ENCODE measurements at places on chromosomes 4 and X.

DNA sequence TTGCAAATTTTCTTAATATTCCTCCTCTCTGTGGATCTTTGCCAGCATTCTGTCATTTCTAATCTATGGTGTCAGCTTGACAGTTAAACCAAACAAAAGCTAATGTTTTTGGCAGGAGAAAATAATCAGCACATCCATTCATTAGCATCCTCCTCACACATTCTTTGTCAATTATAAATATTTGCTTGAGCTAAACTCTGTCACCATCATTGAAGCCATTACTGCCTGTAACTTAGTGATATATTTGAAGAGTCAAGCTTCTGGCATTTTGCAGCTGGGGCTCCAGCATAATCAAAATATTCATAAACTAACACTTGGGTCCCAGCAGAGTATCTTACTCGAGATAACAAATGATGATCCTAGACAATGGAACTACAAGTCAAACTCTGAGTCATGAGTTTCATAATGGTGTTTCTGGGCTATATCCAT is 126.1 kb downstream of the EIF4E start:
- DNase-seq = no peak

DNA sequence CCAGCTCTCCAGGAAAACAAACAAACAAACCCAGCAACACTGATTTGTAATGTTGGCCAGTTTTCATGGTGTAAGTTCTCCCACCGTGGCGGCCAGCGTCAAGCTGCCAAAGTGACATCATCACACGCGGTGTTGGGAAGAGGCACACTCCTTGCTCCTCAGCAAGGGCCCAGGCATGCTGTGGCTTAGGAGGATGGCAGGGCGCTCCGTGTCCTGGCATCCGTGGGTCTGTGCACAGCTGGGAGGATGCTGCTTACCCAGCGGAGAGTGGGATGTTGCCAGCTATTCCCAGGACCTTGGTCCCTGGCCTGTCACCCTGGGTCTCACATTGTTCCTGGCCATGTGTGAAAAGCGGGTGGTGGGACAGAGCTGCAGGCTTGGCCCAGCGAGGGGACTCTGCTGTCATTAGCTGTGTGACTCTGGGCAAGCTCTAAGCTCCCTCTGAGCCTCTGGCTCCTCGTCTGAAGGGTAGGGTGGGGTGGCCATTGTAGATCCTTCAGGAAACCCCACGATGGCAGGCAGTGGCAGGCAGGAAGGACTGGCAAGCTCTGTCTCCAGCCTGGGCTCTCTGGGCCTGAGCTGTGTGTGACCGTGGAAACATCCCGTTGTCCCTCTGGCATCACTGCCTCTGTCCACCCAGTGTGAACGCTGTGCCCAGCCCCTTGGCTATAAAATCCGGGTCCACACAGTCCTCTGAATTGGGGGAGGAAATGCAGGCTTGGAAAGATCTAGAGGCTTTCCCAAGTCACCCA is 10.8 kb downstream of the PSAPL1 start:
- DNase-seq = no peak

- no peak for DNase-seq
Observed at GRCh38 chr4:100314057-100314456, 123.8 kb upstream of the DDIT4L start.

GRCh38 chr4:48268956-48269860 is at the start of gene TEC:
Gene TEC, minus strand, starts transcription at chr4:48269838. Its CDS starts 41,224 bp downstream, at chr4:48228614.
- no peak for DNase-seq

DNA sequence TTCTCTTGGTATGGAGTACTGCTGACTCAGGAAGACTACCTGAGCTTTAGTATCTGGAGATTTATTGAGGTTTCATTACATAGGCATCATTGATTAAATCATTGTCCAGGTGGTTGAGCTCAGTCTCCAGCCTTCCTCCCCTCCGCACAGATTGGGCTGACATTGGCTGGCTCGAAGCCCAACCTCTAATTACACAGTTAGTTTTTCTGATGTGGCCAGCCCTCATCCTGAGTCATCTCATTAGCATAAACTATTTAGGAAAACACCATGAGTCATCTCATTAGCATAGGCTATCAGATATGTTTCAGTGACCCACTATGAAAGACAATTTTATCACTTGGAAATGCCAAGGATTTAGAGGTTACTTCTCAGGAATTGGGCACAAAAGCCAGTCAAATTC is 93.9 kb upstream of the ANKRD50 start:
- peak; percentile 4 for DNase-seq

DNA sequence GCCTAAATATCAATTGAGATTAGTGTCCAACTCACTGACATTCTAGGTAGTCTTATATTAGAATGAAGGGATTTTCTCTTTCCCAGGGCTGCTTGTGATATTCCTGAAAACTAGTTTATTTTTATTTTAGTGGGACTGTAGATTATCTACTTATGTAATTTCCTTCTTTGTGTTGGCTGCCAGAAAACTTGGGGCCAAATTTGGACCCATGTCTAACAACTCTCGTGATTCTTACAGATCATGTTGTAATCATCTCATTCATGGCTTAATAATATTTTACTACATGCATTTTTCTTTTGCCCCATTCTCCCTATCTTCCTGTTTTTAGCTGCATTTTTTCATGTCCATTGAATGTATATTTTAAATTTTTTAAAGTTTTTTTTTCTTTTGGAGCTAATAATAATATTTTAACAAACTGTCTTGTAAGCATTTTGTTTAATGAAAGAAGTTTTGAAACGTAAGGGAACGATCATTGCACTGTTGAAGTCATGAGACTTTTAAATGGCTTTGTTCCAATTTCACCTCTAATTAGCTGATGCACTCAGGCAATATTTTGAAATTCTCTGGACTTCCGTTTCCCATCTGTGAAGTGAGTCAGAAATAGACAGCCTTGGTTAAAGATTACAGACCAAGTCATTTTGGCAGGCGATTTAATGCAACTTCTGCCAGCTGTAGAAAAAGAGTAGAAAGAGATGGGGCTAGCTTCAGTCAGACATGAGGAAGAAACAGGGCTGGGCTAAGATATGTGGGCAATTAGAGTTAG is 14.3 kb upstream of the TDO2 start:
- DNase-seq = no peak

DNA sequence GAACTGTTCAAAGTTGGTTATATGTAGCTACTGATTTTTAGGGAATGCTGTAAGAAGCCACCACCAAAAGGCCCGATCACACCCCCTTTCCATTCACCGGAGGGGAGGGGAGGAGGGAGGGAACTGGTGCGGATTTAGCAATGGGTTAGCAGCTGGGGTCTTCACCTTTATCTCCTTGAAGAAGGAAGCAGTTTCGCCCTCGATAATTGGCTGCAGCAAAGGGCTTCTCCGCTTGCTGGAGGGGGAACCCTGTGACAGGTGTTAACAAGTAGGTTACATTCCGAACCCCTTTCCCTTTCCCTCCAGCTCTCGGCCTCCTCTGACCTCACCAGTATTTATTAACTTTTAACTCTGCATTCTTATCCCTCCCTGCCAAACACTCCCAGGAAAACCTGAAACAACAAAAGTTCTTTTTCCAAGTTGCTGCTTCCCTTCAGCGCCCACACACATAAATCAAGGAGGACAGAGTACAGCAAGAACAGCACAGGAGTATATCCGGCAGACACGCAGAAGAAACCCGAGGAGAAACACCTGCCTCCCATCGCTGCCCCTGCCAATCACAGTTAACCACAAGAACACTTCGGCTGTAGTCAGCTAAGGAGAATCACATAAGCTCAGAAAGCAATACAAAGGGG is 39.8 kb upstream of the NAP1L5 start:
- no peak for DNase-seq

- DNase-seq = no peak
Observed at GRCh38 chr4:73676136-73676535, 55.9 kb upstream of the RASSF6 start.

DNA sequence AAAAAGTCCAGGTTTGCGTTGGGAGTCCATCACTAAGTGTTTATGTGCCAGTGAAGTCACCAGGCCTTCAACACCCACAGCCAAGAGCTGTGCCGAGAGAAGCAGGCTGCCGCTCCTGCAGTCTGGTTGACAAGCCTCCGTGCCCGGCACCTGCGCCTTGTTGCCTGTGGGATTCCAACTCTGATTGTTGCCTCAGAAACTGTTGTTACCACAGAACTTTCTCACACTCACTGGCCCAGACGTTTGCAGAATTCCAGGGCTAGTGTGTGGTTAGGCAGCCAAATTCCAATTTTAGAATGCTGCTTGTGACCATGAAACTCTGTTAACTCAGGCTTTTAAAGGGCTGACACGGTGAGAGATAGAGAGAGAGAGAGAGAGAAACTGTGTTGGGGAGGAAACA is 119.5 kb upstream of the LIMCH1 start:
- no peak for DNase-seq

- DNase-seq = no peak
Observed at GRCh38 chr4:40811956-40812355, 62.2 kb downstream of the NSUN7 start.

DNA sequence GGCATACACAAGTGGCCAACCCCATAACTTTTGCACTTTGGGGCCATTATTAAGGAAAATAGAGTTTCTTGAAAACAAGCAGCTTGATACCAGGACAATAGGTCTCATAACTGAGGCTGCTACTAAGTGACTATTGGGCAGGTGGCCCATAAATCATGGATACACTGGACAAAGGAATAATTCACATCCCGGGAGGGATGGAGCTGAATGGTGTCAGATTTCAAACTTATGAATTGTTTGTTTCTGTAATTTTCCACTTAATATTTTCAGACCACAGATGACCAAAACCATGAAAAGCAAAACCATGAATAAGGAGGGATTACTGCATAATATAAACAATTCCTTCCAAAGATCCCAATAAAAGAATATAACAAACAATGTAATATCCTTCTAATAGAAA is 114.4 kb downstream of the WDFY3 start:
- no peak for DNase-seq

- no peak for DNase-seq
Observed at GRCh38 chrX:35339796-35340195, 397.2 kb downstream of the FAM47B start.

- DNase-seq = no peak
Observed at GRCh38 chr4:2434420-2434819, 15.7 kb downstream of the CFAP99 start.

GRCh38 chr4:1330761-1331590 is 16.0 kb upstream of the UVSSA start:
- no peak for DNase-seq

DNA sequence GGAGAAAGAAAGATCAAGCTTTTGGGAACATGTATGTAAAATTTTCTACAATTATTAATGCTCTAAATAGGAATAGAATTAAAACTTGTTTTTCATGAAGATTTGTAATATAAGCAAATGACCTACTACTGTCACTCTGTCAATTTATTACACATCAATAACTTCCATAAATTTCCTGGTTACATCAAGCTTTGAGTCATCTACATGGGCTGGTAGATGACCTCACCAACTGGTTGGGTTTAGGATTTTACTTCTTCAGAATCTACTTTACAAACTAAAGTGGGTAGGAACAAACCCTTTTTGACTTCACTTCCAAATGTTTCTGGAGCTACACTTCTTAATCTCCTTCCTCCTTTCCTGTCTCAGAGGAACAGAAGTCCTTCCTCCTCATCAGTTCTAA is 12.0 kb upstream of the LRAT start:
- no peak for DNase-seq

GRCh38 chr4:76892601-76893000 is 5.3 kb downstream of the SOWAHB start:
- no peak for DNase-seq

- no peak for DNase-seq
Observed at GRCh38 chrX:114774691-114775090, 190.8 kb downstream of the HTR2C start.

Data from keratinocyte (primary cell).